Stimulated activated CD4-positive, alpha-beta T cell treated with anti-CD3 and anti-CD28 coated beads, Interleukin-12 subunit alpha, Interleukin-12 subunit beta, amount 100 ng/mL, for 48 hours (primary cell): ENCODE measurements at places on chromosomes 1 and 21.

DNA sequence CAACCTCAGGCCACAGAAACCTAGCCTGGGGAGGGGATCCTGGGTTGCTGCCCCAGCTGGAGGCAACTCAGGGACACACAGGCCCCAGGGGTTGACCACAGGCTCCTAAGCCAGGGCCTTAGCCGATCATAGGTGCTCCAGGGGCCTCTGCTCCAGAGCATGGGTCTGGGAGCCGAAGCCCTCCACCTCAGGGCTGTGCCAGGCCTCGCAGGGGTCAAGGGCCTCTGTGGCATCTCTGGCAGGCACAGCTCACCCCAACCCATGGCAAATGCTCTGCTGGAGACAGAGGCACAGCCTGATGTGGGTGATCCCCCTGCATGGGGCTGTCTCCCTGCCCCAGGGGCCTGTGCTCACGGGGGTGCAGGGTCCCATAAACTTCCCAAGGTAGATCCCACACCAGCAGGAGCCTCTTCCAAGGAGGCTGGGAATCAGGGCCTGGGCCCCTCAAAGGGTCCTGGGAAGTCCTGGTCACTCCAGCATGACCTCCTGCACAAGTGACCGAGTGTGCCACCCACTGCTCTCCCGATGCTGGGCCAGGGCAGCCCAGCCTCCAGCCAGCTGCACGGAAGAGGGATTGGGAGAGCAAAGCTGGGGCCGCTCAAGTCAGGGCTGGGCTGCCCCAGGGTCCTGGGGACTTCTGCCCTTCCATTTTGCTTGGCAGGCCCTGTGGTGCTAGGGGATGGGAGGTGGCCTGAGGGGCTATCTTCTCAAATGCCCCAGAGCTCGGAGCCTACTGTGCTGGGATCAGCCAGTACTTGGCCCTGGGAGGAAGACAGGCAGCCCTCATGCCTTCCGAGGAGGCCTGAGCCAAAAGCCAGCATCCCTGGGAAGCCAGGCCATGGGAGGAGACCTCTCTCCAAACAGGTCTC, 22.2 kb upstream of the PRSS38 start:
- no peak for DNase-seq

DNA sequence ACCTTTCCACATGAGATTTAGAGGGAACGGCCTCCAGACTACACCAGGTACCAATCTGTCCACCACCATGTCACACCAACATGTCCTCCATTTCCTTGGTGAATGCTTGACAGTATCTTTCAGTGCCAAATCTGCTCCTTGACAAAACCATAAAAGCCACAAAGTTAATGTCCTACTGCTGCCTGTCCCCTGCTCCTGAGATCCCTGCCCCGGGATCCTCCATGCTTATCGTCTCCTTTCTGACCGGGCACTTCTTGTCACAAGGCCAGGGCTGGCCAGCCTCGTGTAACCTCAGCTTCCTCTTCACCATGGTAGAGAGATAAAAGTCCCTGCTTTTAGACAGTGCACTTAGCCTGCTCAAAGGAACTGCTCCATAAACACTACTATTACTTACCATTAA, 136.2 kb downstream of the NAV1 start:
- DNase-seq: no peak

DNA sequence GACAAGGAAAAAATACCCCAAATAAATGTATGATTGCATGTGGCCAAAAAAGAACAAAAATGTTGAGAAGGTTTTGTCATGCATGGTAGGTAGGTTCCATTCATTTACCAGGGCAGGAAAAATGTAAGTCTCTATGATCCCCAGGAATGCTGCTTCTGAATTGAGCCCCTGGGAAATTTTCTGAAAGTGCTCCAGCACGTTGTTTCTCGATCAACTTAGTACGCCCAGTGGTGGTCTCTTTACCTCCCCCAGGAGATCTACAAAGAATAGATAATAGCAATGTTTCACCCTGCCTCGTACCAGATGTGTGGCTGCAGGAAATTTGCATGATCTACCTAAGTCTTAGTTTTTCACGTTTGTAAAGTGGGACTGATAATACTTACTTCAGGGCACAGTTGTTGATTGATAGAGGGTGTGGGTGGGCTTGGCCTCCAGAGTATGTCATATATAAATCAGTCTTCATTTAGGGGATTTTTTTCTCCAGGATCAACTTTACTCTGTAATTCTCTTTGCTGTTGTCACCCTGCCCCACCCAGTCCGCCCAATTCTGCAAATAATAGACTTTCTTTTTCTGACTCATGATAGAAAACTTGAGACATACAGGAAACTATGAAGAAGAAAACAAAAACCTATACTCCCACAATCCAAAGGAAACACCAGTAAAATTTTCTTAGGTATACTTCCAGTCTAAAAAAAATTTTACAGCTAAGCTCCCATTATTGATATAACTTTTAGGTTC, 462.0 kb upstream of the RUNX1 start:
- peak; percentile 19 for DNase-seq

- DNase-seq: no peak
Measured at GRCh38 chr1:41108696-41109275, 87.3 kb upstream of the SLFNL1 start.

GRCh38 chr1:109369167-109369746, 28.5 kb downstream of the SORT1 start:
- DNase-seq: no peak

DNA sequence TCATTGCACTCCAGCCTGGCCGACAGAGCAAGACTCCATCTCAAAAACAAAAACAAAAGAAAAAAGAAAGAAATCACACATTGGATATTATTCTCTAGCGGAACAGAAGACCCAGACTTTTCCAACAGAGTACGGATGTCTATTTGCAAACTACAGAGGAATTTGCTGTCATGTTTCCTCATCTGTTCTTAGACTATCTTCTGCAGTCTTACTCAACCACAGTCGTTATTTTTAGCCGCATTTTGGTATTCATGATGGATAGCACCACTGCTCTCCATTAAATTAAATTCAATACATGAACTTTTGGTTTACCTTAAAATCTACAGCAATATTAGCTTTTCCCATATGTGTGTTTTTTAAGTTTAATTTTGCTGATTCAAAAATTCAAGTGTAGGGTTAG, 14.2 kb upstream of the HEATR1 start:
- no peak for DNase-seq

- no peak for DNase-seq
Measured at GRCh38 chr1:240234485-240235210, 143.0 kb downstream of the FMN2 start.

GRCh38 chr1:228180271-228180958, 14.8 kb downstream of the IBA57 start:
- DNase-seq: no peak

DNA sequence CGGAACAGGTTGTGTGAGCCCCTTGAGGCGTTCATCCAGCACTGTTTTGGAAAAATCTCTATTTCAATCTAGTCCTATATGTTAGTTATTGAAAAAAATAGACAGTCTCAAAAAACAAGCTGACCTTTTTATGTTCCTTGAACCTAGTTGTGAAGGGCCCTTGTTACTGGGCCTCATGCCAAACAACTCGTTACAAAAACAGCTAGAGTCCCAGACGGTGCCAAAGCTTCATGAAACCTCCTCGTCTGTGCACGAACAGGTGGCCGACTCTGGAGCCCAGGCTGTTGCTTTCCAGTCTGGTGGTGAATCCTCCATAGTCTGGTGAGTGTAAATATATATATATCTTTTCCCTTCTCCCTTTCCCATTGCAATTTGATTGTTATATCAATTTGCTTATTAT, at the start of gene CHIA:
TSS of gene CHIA (plus strand) at position 222 of the 400 bp plus-strand sequence. CDS start 19,617 bp downstream, outside the sequence.
- no peak for DNase-seq
